ENCODE measurements at places on chromosomes 4 and X. TPM values are rescaled to one million over a fixed set of nuclear protein-coding genes. Genes with fewer than 3 reads are reported as not detected.

DNA sequence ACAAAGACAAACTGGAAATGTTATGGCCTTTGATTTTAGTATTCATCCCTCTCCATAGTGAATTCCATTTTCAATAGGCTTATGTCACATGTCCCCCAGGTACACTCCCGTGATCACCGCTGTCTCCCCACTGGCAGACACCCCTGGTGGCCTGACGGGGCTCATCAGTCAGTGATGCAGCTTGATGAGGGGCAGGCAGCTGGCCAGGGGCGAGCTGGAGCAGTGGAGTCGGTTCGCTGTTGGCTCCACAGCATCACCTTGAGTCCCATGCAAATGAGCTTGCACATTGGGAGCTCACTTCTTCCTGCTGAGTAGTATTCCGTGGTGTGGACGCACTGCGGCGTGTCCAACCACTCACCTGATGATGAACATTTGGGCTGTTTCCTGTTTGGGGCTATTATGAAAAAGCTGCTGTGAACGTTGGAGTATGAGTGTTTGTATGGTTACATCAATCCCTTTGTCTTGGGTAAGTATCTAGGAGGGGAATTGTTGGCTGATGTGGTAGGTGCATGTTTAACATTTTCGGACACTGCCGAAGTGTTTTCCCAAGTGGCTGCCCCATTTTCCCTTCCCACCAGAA lies 5.2 kb downstream of the TREX2 start:
- DNase-seq = no peak

DNA sequence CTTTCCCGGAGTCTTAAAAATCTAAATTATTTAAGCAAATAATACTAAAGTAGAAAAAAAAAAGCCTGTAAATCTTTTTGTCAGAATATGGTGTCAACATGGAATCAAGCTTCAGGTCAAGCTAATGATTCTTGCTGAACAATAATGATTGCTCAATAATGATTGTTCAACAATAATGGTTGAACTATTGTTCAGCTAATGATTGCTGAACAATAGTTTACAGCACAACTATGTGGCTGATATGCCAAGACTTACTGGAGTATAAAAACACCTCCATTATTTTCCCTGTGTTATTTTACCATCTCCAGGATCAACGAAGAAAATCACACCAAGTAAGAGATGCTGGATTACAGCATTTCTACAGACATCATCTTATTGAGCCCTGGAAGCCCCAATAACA lies 35.1 kb upstream of the SMIM31 start:
- DNase-seq = no peak

- DNase-seq = no peak
These were observed 102.5 kb upstream of the MYOZ2 start for GRCh38 chr4:119032921-119033685.

DNA sequence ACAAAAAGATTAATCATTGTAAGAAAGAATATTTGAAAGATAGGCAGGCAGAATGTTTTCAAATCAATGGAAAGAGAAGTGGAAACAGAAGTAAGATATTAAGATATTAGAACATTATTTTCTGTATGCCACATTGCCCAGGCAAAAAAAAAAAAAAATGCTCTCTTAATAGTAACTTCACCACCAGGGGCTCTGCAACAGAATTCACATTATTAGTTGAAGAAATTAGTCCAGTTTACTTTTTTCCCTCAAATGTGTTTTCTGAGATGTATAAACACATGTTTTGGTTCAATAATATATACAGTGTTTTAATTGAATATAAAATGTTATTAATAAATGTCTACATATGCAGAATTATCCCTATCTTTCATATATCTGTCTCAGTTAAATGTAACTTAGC lies 78.0 kb upstream of the ADAD1 start:
- DNase-seq = no peak

GRCh38 chrX:11386001-11386523 lies 92.8 kb downstream of the AMELX start:
- peak; percentile 19 for DNase-seq

GRCh38 chr4:105257817-105258495 lies 111.3 kb downstream of the TET2 start:
- no peak for DNase-seq

DNA sequence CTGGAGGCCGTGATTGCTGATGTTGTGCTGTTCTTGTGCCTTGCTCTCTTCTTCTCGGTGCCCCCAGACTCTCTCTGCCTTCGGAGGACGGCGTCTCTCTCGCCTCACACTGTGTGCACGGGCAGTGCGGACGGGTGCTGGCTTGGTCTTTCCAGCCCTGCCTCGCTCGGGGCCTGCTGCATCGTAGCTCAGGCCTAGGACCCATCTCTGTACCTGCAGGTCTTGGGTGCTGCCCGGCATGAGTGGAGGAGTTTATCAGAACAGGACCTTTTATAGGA lies 18.2 kb downstream of the RGS12 start:
- DNase-seq = no peak

GRCh38 chr4:56668267-56668666 lies 12.8 kb downstream of the HOPX start:
- DNase-seq = no peak

GRCh38 chr4:4662230-4662629 lies 120.4 kb upstream of the STX18 start:
- no peak for DNase-seq

FREM3 gene
- not detected for total RNA-seq

- no peak for DNase-seq
These were observed 2.8 kb downstream of the EGF start for GRCh38 chr4:109915385-109916026.

SSX3 gene
- not detected for total RNA-seq

- no peak for DNase-seq
These were observed 51.1 kb downstream of the COL25A1 start for GRCh38 chr4:109251396-109251795.

UTP14A gene
- total RNA-seq = 43.1 TPM

- DNase-seq = no peak
These were observed 186.1 kb downstream of the CAMK2D start for GRCh38 chr4:113575401-113575800.

MAP7D2 gene
- total RNA-seq = 4.0 TPM

DNA sequence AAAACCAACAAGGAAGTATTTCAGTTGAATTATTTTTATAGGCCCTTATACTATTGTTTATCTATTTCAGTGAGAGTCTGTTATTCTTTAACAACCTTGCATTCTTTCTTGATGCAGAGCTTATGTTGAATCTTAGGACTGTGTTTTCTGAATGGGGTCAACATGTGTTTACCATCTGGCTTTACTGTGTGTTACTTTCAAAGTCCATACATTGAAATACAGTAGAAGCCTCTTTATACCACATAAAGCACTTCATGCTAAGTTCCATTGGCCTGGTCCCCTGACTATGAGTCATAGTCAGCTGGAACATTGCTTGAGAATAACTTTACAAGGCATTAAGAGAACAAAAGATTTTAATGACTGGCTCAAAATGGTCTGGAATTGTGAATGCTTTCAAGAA lies 152.6 kb downstream of the GASK1B start:
- DNase-seq = peak; percentile 11

RAB39B gene
- total RNA-seq = 0.44 TPM

GRCh38 chr4:139635966-139636365 lies 29.7 kb upstream of the MGST2 start:
- no peak for DNase-seq

- no peak for DNase-seq
These were observed 34.0 kb downstream of the SLC9A6 start for GRCh38 chrX:136019226-136019625.

GRCh38 chrX:119605464-119606279 lies 552 bp downstream of the NKRF start:
- peak; percentile 35 for DNase-seq

DNA sequence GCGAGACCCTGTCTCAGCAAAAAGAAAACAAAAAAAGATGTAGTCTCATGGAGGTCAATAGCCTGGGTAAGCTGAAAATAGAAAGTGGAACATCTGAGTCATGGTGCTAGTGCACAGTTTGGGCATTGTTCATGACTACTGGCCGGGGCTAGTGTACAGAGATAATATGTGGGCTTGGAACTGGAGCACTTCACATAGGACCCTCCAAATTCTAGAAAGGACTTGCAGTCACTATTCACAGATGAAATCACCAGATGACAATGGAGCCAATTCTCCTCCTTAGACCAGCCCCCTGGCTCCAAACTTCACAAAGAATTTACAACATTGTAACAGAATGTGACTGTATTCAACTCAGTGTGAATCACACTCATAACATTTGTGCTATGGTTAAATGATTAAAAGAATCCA lies 367.8 kb upstream of the SLC7A11 start:
- DNase-seq = peak; percentile 0

FAM236B gene
- not detected for total RNA-seq

DNA sequence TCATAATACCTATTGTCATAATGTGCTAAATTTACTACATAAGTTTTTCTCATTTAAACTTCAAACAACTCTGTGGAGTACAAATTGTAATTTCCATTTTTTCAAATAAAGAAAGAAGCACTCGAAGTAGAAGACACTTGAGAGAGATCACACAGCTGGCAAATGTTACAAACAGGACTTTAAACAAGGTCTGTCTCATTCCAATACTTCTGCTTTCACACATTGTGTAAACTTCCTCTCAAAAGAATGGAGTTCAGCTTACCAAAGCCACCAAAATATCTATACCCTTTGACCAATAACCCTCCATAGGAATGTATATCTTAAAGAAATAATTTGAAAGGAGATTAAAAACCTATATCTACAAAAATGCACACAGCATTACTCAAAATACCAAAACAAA lies 88.3 kb downstream of the OPHN1 start:
- no peak for DNase-seq

DNA sequence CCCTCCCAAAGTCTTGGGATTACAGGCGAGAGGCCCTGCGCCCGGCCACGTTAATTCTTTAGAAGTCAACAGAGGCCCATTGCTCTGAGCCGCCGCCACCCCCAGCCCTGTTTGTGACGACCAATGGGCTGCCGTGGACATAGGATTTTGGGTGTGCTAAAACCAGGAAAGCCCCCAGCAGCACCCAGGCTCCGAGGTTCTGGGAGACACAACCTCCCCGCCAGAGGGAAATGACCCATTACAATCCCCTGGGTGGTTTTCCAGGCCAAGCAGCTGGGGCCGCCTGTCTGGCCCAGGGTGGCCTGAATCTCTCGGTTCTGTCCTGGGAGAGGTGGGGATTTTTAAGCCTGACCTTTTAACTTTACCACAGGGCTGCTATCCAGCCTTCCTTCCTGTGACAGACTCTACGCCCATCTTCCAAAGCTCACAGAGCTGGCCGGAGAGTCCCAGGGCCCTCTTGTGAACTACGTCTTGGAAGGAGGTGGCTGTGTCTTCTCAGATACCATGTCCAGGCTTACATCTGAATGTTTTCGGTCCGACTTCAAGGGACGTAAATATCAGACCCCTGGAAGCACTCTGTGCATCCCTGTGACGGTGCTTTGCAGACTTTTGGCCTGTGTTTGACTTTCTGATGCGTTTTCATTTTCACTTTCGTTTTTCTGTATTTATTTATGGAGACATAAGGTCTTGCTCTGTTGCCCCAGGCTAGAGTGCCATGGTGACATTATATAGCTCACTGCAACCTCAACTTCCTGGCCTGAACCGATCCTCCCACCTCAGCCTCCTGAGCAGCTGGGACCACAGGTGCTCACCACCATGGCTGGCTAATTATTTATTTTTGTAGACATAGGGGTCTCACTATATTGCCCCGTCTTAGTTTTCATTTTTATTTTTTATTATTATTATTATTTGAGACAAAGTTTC lies 36.0 kb downstream of the P2RY8 start:
- no peak for DNase-seq

DNA sequence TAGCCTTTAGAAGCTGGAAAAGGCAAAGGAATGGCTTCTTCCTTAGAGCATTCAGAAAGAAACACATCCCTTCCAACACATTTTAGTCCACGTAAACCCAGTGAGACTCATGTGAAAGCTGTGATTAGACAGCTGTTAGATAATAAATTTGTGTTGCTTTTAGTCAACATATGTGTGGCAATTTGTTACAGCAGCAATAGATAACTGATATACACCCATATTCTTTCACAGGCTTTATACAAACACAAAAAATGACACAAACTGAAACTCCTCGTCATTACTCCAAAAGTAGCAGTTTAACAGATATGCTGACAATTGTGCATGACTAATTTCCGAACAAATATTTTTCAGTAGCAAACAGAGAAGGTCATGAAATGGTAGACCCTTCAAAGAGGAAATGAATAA lies 65.3 kb downstream of the ANTXR2 start:
- no peak for DNase-seq

DNA sequence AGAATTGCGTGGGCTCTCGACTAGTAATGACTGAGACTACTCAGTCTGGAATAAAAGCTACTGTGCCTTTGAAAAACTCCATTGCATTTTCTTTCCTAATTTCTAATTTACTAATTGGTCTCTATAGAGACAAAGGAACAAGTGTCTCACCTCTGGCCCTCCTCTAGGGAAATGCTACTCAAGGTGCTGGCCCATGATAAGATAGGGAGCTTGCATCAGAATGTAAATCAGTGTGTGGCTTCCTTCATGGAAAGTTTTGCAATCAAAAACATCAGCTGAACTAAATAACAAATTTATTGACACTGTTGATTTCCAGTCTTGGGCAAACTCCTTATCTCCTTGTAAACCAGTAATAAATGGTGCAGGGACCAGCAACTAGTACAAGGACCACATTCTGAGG lies 81.8 kb downstream of the SRPX start:
- DNase-seq = no peak

DNA sequence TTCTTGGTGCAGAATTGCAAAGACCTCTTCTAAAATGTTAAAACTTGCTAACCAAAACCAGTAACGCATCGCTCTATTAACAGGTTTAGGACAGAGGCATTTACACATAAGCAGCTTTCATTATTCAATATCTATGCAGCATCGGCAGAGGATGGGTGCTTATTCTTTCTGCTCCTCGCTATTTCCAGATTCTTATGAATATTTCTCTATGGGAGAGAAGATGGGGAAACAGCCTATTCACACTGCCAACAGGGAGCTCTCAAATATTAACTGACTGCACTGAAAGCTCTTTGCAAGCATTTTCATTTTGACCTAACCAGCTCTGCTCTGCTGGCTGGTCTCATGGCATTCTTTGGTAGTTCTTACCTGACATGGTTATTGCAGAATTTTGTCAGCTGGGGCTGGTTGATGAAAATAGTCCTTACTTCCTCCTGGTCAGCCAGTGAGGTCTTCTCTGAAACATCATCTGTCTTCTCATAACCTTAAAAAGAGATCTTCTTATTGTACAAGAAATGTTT lies 30.2 kb downstream of the ATP8A1 start:
- no peak for DNase-seq

DNA sequence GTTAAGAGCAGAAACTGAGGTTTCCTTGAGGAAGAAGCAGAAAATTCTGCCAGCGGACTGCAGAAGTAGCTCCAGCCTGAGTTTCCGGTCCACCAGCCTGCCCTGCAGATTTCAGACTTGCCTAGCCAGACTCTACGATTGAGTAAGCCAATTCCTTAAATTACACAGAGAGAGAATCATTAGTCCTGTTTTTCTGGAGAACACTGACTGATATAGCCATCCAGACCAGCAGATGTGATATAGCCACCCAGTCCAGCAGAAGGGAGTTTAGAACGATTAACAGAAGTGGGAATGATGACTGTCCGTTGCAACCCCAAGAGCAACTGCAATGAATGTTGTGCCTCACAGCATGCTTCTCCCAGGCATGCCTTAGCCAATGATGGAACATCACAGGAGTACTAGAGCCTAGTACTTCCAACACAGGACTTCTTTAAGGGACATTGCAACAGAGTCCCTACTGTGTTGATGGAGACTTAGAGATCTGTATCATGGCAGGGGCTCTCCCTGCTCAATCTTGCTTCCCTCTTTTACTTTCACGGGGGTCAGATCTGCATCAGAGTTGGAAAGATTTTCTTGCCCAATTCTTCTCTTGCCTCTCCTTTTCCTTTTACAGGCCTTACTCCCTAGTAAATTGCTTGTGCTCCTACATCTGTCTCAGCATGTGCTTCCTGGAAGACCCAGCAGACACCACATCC lies 264.6 kb upstream of the CLNK start:
- no peak for DNase-seq

SPANXA1 gene
- not detected for total RNA-seq

- no peak for DNase-seq
These were observed 1408.4 kb downstream of the PCDH7 start for GRCh38 chr4:32128549-32128948.

Data from Calu3 (cell line).